ENCODE measurements at places on chromosomes 6 and 20. TPM values are rescaled to one million over a fixed set of nuclear protein-coding genes. Genes with fewer than 3 reads are reported as not detected.

The HLA-DQA1 gene
- total RNA-seq, result 5.4 TPM

- DNase-seq, result no peak
These were observed 25.2 kb upstream of the TLDC2 start for GRCh38 chr20:36850759-36851158.

DNA sequence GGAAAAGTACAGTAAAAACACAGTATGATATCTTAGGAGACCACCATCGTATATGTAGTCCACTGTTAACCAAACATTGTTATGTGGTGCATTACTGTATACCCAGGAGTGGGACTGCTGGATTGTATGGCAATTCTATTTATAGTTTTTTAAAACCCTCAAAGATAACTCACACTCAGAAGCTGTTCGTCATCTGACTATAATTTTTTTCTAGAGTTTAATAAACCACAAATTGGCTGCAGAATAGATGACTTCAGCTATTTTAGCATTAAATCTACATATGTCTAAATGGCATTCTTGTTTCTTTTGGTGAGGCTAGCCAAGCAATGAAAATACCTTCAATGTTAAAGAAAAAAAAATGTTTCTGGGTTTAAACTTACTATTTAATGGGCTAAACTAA, 134.2 kb upstream of the BMP5 start:
- DNase-seq, result no peak

The COL9A3 gene
- total RNA-seq, result not detected

DNA sequence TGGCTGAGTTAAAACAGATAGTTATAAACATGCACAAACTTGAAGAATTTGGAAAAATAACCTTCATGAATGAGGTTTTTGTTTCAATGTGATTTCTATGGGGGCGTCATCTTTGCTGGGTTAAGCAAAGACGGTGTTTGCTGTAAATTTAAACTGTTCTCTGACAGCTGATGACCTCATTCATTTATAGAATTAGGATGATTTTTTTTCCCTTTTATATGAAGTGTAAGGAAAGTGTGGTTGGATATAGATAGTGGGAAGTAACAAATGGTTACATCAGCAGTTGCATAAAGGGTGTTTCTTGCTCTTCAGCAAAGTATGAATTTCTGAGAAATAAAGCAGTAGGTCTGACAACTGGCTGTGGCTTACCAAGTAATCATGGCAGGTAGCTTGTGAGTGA, 137.2 kb upstream of the CENPW start:
- no peak for DNase-seq

The CASP8AP2 gene
- 13.1 TPM for total RNA-seq

The OR2H1 gene
- not detected for total RNA-seq

DNA sequence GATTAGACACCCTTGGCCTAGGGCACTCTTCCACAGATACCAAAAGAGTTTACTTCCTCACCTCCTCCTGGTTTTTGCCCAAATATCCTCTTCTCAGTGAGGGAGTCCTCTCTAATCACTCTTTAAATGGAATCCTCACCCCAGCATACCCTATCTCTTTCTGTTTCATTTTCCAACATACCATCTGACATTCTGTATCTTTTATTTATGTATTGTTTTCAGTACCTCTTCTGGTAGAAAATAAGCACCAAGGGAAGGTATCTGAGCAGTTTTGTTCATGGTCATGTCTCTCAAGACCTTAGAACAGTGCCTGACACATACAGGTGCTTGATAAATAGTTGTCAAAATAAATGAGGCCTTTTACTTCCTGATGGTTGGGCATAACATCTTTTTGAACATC, 55.1 kb downstream of the KIAA0408 start:
- no peak for DNase-seq

DNA sequence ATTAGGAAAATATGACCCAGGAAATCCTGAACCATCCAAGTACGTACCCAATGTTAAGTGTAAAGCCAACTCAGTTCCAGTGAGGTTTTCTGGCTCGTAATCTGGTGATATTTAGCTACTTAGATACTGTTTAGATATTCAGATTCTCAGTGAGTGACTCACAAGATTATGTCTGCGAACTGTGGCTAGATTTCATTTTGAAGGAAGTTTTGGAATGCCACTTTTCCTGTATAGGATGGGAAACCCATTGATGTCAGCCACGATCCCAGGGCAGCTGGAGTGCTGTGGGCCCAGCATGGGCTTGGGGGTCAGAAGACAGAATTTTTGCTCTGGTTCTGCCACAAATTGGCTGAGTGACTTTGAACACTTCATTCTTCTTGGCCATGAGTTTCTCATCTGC, 76.3 kb downstream of the TMEM170B start:
- DNase-seq, result no peak

The GPR6 gene
- total RNA-seq, result not detected

The KCNQ2 gene
- total RNA-seq, result not detected
